ENCODE measurements at places on chromosomes 7 and 10. TPM values are rescaled to one million over a fixed set of nuclear protein-coding genes. Genes with fewer than 3 reads are reported as not detected.
A peak's percentile ranks its signal among the peaks of the same experiment; 100 is the strongest.

DNA sequence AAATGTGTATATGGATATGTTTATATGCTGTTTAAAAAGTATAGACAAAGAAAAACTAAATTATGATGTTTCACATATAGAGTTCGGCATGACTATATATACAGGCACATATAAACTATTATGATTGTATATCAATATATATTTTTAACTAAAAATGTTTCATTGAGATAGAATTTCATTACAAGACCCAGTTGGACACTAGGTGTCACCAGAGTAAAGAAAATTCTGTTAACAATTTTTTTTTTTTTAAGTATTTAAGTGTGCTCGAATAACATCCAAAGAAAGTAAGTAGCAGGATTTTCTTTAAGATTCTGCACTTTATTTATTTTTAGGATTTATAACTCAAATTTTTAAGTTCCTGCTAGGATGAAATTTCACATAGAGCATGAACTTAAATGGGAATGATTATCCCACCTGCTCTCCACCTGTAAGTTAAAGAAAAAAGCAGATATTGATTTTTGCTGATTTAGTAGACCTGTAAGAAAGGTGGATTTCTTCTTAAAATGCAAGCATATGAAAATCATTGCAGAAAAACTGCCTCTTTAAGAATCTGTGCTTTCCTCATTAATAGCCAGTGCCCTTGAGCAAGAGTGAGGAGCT lies 961.5 kb downstream of the PCDH15 start:
- DNase-seq: peak; percentile 68

- DNase-seq: no peak
Measured at GRCh38 chr10:61456095-61456789, 3.1 kb upstream of the TMEM26 start.

RBP4 gene
- polyA plus RNA-seq: 1.00 TPM

DNA sequence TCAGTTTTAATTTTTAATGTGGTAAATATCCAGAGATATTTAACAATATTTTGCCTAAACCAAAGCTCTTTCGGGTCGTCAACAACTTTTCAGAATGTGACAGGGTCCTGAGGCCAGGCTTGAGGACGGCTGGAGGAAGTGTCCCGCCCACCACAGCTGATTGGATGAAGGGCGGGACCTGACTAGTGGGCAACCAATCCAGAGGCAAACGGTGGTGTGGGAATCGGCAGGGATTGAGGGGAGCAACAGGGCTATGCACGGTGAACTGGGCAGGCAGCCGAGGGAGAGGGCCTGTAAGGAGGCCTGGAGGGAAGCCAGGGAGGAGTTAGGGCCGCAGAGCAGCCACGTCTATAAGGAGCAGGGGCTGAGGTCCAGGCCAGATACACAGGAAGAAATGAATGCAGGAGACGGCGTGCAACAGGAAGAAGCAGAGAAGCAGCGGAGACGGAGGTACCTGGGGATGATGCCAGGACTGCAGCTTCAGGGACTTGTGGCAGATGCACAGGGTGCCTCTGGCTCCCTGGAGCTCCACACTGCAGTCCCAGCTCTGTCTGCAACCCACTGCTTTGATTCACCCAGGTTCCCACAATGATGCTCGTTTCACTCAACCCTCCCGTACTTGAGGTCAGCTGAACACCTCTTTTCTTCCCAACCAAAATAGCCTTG lies 46.1 kb upstream of the ZMIZ1 start:
- DNase-seq: no peak

- DNase-seq: no peak
Measured at GRCh38 chr7:2019711-2020511, 212.8 kb downstream of the MAD1L1 start.

HOXA4 gene
- 28.6 TPM for polyA plus RNA-seq

PRSS37 gene
- 0.73 TPM for polyA plus RNA-seq

LIPN gene
- polyA plus RNA-seq: not detected

PAXIP1 gene
- 27.6 TPM for polyA plus RNA-seq

- DNase-seq: no peak
Measured at GRCh38 chr7:64946772-64947171, 43.7 kb downstream of the ZNF273 start.

SPDYE8 gene
- polyA plus RNA-seq: 1.1 TPM

Data from left kidney (tissue), 8 donors.